H7 (cell line): ENCODE measurements at places on chromosomes 11 and 22. TPM values are rescaled to one million over a fixed set of nuclear protein-coding genes. Genes with fewer than 3 reads are reported as not detected.

The GAB4 gene
- total RNA-seq, result 0.18 and 0.21 TPM in 2 replicates

The LUZP2 gene
- 0.07 and 0.18 TPM in 2 replicates for total RNA-seq

The SYVN1 gene
- 11.5 and 21.9 TPM in 2 replicates for total RNA-seq

GRCh38 chr11:35111161-35112055, 27.6 kb upstream of the CD44 start:
- DNase-seq, result no peak

- no peak for DNase-seq
These were observed 26.6 kb upstream of the SCN3B start for GRCh38 chr11:123681030-123681429.
